ENCODE measurements at places on chromosomes 2 and 18.

GRCh38 chr18:11517704-11518103 is 91.7 kb upstream of the SLC35G4 start:
- DNase-seq = no peak

- no peak for DNase-seq
Measured at GRCh38 chr2:83953697-83954096, 505.4 kb downstream of the SUCLG1 start.

- DNase-seq = no peak
Measured at GRCh38 chr2:144508172-144508851, 11.6 kb downstream of the ZEB2 start.

DNA sequence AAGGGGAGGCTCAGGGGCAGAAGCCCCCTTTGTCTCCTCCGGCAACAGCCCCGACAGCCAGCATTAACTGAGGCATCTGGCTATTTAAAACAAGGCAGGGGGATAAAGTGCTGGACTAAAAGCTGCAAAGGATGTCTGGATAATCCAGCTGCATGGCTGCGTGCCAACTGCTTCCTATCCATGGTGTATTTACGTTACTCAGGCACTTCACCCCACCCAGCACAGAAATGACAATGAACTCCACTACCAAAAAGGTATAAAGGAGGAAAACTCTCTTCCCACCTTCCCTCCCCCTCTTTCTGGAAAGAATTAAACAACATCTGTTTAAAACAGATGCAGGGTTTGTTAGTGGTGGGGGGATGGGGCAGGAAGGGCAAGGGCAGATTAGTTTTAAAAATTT is 82.5 kb downstream of the SPRED2 start:
- peak; percentile 62 for DNase-seq

DNA sequence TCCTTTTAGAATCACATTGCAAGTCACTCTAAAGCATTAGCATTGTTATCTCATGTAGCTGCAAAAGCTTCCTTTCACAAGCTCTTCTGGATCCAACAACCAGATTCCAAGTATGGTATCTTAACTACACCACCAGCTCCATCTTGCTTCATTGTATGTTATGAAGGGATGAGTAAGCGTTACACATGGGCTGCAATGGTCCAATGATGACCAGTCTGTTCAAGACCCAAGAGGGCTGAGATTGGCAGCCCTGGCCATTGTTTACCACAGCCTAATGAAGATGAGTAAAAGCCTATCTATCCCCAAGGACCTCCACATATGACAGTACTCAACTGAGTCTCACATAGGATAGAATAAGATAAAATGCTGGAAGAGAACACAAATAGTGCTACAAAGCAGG is 6.3 kb downstream of the CFLAR start:
- DNase-seq = no peak

GRCh38 chr2:112605926-112606325 is 21.5 kb downstream of the CHCHD5 start:
- DNase-seq = no peak

DNA sequence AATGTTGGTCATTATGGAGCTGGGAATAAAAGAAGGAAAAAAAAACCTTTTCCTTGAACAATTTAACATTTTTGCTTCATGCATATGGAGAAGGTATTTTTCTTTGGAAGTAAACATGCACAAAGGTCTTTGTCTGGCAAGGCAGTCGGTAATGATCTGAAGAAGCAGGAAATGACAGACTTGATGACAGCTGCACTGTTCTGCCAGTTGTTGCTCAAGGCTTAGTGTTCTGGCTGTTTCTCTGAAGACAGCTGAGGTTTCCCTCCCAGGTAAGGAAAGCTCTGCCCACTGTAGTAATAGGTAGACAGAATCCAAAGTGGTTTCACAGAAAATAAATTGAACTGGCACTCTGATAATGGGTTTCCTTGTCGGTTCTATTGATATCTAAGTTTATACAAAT is 308.4 kb upstream of the GCFC2 start:
- DNase-seq = no peak

DNA sequence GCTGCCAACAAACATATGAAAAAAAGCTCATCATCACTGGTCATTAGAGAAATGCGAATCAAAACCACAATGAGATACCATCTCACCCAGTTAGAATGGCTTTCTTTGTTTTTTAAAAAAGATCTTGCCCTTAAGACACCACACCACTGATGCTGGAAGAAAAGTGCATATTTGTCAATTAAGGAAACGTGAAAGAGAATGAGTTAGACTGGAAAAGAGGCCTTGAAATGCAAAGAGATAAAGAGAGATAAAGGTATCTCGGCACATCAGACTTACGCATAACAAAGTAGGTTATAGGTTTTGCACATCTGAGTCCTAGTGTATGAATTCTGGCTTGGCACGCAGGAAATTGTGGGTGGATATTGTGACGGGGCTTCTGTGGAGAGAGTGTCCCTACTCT is 149.5 kb downstream of the MTX2 start:
- DNase-seq = no peak

- no peak for DNase-seq
Measured at GRCh38 chr18:48129621-48130082, 199.2 kb upstream of the SMAD2 start.

DNA sequence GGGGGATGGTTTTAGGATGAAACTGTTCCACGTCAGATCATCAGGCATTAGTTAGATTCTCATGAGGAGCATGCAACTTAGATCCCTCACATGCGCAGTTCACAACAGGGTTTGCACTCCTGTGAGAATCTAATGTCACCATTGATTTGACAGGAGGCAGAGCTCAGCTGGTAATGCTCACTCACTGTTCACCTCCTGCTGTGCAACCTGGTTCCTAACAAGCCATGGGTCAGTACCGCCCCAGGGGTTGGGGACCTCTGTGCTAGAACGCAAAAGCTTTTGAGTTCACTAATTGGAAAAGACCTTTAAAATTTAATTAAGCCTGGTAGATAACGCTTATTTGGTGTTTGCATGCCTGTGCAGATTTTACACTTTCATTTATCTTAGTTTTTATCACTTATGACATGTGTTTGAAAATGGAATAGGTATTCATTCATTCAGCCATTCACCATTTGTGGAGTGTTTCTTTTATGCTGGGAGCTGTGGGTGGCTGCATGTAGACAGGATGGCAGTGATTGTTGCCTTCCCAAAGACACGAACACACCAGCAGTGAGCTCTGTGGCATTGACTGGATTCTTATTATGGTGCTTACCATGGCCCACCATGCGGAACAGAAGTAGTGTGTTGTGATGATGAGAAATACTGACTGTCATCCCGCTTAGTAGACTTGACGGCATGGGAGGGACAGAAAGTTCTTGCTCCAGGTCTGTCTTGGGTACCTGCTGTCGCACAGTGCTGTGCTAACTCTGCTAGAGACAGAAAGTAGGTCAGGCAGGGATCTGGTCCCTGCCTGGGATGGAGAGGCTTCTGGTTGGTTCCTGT is 6.4 kb downstream of the RAB31 start:
- DNase-seq = no peak

DNA sequence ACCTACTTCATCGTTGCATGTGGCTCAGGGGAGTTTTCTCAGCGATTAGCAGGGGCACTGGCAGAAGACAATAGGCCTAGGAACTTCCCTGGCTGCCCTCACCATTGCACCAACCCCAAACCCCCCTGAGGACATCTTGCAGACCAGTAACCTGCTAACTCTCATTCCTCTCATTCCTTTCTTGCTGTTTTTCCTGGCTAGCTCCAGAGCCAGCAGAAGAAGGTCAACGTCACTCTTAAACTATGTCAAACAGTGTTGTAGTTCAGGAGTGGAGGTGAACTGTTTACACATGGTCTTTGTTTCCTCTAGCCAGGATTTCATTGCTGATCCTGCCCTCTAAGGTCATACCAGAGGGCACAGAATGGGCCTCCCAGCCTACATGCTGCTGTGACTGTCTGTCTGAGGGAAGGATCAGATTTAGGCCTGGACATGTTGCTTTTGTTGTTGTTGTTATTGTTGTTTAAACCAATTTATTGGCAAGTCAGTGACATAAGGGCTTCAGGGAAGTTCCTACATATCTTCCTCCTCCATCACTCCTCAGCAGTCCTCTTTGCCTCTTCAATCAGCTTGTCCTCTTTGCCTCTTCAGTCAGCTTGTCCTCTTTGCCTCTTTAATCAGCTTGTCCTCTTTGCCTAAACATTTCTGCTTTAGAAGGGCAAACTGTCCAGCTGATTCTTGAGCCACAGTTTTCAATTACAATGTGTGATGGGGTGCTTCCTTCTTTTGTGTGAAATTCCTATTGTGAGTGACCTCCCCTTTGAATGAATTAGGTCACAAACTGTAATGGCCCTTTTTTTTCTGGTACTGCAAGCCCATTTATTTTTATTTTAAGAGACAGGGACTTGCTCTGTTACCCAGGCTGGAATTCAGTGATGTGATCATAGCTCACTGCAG is 471.9 kb upstream of the TNP1 start:
- no peak for DNase-seq

DNA sequence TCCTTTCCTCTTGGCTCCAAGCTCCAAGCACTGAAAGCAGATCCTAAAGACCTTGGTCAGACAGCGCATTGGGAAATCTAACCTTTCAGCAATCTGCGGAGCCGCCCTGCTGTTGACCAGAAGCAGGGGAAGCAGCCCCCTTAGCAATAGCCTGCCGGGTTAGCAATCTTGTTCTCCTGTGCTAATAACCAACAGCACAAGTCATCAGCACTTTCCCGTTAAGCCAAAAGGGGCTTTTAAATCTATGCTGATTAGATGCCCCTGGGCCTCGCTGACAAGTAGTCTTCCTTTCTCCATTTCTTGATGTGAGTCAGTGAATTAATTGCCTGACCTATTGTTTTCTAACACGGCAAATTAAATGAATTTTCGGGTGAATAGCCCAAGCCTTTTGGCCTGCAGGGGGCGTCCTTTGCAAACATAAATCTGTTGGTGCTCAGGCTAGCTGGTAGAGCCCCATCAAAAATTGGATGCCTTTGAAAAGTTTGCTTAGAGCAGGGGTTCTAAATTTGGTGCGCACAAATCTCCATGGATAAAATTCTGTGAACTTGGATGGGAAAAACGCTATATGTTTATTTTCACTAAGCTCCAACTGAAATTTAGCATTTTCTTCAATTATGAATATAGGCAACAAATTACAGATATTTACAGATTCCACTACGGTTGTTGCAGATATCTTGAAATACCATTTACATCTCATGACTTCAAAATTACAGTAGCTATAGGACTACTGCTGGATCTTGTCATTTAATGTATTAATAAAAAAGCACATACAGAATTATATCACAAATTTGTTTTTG is 24.6 kb downstream of the MAIP1 start:
- DNase-seq = peak; percentile 58

DNA sequence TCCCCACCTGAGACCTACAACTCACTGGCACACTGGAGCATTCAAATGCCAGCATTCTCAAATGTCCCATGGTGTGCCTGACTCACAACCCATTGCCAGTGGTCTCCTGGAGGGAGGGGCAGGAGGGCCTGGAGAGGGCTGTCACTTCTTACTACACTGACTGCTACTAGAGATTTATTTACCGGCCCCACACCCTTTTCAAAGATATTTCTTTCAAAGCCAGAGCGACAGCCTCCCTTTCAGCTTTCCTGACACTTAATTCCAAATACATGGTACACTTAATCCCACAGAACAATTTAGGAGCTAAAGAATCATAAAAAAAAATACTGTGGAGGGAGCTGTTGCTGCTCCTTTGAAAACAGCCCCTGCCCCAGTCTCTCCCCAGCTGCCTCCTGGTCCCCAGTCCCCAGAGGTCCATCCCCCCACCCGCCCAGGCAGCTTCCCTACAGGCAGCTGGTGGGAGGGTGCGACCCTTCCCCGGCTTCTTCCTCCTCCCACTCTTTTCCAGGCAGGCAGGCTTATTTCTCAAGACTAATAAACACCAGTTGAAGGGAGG is 129.1 kb upstream of the SMAD2 start:
- no peak for DNase-seq

DNA sequence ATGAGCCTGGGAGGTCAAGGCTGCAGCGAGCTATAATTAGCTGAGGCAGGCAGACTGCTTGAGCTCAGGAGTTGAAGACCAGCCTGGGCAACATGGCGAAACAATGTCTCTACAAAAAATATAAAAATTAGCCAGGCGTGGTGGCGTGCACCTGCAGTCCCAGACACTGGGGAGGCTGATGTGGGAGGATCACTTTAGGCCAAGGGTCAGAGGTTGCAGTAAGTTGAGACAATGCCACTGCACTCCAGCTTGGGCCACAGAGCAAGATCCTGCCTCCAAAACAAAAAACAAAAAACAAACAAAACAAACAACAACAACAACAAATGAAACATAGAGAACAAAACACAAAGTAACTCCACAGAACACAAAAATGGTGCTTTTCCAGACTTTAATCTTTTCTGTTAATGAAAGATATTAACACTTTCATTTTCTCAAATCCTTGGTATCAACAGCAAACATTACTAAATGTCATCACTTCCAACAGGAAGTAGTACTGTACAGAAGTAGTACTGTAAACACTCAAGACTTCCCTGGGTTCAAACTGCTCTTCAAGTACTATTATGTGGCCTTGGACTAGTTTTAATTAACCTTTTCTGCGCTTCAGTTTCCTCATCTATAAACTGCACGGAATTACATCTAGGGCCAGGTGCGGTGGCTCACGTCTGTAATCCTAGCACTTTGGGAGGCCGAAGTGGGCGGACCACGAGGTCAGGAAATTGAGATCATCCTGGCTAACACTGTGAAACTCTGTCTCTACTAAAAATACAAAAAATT is 27.9 kb downstream of the PUM2 start:
- no peak for DNase-seq

DNA sequence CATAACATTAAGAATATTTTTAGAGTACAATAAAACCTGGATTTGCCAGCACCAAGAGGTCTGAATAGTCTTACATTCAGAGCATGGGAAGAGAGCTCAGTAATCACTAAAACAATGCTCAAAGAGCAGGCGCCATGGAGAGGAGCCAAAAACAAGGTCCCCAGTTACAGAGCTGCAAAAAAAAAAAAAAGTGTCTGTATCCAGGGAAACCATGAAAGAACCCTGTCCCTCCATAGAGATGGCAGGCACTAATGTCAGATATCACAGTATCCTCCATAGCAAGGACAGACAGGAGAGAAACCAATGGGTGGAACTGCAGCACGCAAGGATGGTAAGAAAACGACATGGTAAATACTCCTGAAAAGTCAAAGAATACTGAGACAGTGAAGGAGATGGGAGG is 19.5 kb downstream of the FBXO15 start:
- DNase-seq = no peak

DNA sequence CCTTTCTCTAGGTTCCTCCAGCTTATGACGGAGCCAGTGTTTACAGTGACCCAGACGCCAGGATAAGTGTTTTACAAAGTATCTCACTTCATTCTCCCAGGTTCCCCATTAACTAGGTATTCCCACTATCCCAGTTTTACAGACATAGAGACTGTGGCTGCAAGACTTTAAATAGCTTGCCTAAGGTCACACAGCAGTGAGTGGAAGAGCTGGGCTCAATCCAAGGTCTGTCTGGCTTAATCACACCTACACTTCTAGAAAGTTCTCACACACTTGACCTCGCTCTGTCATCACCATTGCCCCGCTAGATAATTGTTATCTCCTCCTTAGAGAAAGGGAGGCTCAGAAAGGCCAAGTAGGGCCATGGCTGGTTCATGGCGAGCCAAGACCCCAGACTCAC is 110.2 kb downstream of the ANTXR1 start:
- DNase-seq = no peak

DNA sequence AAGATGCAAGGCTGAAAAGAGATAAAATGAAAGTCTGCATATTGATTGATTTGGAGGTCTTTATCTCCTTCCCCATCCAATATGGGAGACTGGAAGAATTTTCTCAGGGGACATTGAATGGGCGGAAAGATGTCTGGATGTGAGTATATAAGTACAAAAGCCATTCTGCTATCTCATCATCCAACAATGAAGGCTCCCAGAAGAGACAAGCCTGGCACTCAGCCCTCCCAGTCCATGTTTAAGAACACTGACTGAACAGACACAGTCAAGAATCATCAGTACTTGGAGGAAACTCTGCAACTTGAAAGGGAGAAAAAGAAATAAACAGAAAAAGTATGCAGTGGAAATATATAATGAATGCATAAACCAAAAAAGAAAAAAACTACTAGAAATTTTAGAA is 80.9 kb downstream of the PTRHD1 start:
- no peak for DNase-seq
